Amniotic stem cell (primary cell): ENCODE measurements at places on chromosomes 1 and 21.

- no peak for DNase-seq
Observed at GRCh38 chr1:88697503-88697902, 13.4 kb downstream of the PKN2 start.

DNA sequence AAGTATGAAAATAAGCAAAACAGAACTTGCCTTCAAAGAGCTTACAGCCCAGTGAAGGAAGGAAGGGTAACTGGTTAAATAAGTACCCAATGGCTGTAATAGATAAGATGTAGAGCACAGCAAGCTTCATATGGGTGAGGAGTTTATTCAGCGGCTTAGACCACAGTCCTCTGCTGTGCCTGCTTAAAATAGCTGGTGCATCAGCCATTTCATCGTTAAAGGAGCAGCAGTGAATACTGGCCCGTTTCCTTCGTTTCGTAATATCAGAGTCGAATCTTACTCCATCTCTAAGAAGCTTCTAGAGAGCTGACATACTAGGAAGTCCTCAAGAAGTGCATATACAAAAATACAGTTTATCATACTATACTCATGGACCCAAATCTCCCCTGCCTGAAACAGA, 286.5 kb downstream of the NFIA start:
- DNase-seq = no peak

DNA sequence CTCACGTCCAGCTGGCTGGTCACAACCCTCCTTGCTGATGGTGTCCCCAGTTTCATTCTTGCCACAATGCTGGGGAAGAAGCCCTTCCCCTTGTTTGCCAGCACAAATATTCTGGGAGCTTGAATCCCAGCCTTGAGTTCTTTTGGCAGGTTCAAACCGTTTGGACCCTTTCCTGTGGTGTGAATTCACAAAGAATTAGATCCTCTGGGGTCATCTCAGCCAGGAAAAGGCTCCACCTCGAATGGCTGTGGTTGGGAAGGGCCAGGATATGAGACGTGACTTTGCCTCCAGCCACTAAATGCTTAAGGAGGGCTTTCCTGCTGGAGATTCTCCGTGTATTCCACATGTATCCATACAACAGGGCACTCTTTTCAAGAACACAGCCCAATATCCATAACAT, 66.9 kb downstream of the MRPL37 start:
- no peak for DNase-seq

GRCh38 chr1:191971447-191971846, 186.8 kb upstream of the RGS18 start:
- no peak for DNase-seq

DNA sequence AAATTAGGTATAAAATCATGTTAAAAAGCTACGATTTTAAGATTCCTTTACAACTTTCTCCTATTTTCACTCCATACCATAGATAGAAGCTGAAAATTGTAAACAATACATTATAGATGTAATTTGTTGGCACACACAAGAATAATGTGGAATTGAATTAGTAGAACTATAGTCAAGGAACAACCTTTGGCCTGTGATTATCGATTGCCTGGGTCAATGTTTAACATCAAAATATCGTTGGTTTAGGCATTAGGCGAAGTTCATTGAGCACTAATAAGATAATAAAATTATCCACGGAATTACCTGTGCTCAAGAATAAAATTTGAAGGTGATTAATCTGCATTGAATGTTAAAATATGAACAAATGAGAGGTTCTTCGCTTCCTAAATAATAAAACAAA, 455.1 kb upstream of the ZP4 start:
- no peak for DNase-seq

- no peak for DNase-seq
Observed at GRCh38 chr1:30680429-30680828, 43.0 kb downstream of the MATN1 start.

DNA sequence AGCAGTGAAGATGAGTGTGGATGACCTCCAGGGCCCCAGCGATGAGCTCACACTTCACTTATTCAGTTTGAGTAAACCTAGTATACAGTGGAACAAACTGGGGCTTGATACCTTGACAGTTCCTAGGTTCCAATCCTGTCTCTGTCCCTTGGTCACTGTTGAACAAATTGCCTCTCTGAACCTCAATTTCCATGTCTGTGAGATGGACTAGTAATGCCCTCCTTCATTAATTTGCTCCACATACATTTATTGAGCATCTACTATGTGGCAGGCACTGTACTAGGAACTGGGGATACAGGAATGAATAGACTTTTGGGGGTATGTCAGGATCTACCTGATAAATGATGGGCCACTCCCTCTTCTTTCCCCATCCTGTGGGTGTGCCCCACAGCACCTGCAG, 57.3 kb downstream of the SDC3 start:
- no peak for DNase-seq
